NCI-H1417 (cell line): ENCODE measurements at places on chromosomes 4 and X.
A peak's percentile ranks its signal among the peaks of the same experiment; 100 is the strongest.

- no peak for DNase-seq
These were observed 242.7 kb downstream of the BCOR start for GRCh38 chrX:39854772-39855747.

DNA sequence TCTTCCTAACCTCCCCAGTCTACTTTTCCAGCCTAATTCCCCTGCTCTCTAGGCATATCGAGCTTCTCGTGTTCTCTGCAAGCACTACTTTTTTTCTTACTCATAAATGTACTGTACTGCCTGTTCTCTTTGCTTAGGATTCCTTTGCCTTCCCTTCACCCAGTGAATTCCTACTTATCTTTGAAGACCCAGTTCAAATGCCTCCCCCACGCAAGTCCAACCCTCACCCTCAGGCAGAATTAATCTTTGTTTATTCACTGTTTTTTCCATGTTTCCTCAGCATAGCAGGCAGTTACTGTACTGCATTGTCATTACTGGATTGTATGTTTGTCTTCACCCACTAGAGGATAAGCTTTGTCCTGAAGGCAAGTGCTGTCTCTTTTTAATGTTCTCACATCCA lies 287.7 kb downstream of the BMPR1B start:
- peak; percentile 31 for DNase-seq

GRCh38 chrX:130825525-130825924 lies 77.5 kb downstream of the ENOX2 start:
- DNase-seq, result peak; percentile 69

DNA sequence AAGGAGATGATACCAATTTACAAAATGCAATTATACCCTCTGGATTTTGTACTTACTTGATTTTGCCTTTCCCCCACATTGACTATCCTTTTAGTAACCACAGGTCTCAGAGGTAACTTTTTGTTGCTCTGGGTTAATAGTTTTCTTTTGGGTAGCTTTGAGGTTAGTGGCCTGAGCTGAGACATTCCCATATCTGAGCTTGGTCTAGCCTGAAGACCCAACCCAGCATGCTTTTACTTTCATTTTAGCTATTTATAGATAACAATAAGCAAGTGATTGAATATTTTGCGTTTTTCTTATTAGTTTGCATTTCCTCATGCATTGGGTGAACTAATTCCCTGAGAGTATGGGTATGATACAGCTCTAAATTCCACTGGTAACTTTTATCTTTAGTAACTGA lies 11.8 kb downstream of the HTN1 start:
- DNase-seq, result no peak

GRCh38 chr4:169068423-169068822 lies 58.4 kb upstream of the CBR4 start:
- peak; percentile 4 for DNase-seq

DNA sequence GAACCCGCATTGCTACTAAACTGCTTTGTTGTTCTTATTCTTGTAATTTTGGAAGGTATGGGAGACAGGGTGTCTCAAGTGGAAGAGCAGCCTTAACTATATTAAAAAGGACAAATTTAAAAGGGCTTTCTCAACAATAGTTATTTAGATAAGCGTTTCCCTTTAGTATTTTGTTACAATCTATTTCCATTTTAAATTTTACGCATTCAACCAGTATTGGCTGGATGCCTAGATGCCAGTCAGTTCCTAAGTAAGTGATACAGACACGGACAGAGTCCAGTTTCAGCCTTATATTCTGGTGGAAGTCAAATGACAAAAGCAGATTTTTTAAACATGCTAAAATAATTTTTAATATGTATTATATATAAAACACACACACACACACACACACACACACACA lies 28.3 kb downstream of the FAT1 start:
- no peak for DNase-seq

DNA sequence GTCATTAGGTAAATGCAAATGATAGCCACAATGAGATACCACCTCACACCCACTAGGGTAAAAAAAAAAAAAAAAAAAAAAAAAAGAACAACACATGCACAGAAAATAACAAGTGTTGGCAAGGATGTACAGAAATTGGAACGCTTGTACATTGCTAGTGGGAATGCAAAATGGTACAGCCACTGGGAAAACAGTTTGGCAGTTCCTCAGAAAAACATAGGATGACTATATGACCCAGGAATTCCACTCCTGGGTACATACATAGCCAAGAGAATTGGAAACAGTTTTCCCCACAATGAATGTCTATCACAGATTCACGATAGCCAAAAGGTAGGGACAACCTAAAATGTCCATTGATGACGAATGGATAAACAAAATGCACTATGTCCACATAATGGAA lies 161.3 kb upstream of the MAMLD1 start:
- no peak for DNase-seq

- DNase-seq, result no peak
These were observed 401.3 kb upstream of the NDST4 start for GRCh38 chr4:115514675-115515074.

- DNase-seq, result no peak
These were observed 34.6 kb downstream of the CNKSR2 start for GRCh38 chrX:21408788-21409187.

DNA sequence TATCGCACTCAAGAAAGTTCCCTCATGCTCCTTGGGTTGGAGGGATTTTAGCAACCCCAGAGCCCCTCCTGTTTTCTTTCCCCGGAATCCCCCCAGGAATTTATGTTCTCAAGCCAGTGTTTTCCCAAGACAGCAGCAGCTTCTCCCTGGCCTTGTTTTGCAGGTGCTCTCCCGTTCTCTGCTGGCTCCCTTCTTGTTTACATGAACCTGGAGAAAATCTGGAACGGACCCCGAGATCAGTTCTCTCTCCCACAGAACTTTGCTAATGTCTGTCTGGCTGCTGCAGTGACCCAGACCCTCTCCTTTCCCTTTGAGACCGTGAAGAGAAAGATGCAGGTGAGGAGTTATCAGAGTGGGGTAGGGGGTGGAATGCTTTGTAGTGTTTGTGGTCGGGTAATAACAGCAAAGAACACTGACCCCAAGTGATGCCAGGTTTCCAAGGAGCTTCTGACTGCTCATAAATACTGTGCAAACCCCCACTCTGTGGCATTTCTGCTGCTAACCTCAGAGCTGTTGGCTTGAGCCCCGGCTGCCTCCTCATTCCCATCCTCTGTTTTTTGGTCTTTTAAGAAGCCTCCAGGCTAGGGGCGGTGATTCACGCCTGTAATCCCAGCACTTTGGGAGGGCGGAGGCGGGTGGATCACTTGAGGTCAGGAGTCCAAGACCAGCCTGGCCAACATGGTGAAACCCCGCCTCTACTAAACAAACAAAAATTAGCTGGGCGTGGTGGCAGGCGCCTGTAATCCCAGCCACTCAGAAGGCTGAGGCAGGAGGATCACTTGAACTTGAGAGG lies 11.1 kb downstream of the SLC25A43 start:
- peak; percentile 20 for DNase-seq

DNA sequence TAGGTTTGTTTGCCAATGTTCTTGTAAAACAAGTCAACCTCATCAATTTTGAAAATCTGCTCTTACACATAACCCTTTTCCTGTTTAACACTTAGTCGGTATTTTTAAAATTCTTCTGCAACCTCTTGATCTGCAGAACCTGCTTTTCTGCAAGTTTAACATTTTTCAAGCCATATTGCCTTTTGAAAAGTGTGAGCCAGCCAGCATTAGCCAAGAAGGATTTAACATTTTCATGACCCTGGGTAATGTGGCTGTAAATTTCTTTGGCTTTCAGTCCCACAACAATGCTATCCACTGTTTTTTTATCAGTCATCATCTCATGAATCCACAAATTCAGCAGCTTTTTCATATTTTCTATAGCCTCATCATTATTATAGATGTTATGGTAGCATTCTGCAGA lies 956.5 kb downstream of the FAT4 start:
- DNase-seq, result no peak

GRCh38 chr4:129481107-129481506 lies 385.2 kb downstream of the C4orf33 start:
- no peak for DNase-seq

GRCh38 chr4:107900508-107900907 lies 30.8 kb upstream of the CYP2U1 start:
- no peak for DNase-seq

DNA sequence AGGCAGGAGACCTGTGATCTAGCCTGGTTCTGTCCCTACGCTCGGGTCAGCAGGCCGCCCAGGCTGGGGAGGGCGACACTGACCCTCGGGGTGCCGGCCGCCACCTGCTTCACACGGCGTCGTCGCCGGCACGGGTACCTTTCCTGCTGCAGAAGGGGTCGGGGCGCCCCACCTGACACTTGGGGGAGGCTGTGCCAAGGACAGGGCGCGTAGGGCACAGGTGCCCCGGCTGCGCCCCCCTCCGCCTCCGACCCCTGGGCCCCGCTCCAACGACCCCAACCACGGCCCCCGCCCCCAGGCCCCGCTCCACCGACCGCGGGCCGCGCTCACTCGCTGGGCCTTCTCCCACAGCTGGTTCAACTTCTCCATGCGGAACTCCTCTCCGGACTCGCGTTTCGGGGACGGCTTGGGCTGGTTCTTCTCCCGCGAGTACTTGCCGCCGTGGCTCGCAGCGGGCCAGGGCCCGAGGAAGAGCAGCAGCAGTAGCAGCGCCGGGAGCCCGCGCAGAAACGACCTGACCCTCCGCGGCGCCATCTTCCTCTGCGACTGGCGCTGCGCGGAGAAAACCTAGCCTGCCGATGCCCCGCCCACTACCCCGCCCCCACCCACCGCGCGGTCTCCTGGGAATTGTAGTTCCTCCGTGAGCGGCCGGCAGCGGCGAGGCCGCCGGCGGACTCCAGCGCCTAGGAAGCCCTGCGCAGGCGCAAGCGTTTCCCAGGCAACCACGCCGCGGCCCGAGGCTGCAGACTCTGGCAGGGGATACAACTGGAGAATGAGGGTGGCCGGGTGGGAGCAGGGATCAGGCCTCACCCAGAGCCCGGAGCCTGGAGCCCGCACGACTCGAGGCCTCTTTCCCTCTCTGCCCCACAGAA lies at the start of gene LRPAP1:
Gene LRPAP1 (minus strand): TSS at position 544 of the 872 bp plus-strand sequence. CDS start 10 bp downstream, at position 534.
- peak; percentile 92 for DNase-seq

- DNase-seq, result no peak
These were observed 467.7 kb downstream of the NKX6-1 start for GRCh38 chr4:84031401-84031800.

- DNase-seq, result peak; percentile 98
These were observed 561 bp upstream of the ING2 start for GRCh38 chr4:183504064-183504929.

DNA sequence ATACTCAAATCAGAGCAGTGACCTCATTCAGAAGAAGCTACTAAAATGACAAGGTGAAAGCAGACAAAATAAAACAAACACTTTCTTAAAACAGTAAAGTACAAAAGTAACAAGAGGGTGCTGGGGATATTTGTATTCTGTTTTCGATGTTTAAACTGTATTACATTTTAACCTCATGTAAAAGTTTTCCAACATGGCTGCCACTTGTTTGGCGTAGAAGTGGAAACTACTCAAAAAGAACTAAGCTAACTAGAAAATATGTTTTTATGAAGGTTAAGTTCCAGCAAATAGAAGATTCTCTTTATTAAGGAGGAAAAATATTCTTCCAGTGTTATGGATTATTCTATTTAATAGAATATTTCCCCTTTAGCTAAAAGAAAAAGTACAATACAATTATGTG lies 155.0 kb downstream of the FBXW7 start:
- no peak for DNase-seq

GRCh38 chr4:61041527-61041926 lies 158.6 kb upstream of the ADGRL3 start:
- no peak for DNase-seq

- no peak for DNase-seq
These were observed 175.8 kb downstream of the COMMD8 start for GRCh38 chr4:47287735-47288134.

- DNase-seq, result no peak
These were observed 27.7 kb upstream of the GLRB start for GRCh38 chr4:157048248-157048647.

- no peak for DNase-seq
These were observed 45.2 kb downstream of the ADH5 start for GRCh38 chr4:99043346-99043745.

DNA sequence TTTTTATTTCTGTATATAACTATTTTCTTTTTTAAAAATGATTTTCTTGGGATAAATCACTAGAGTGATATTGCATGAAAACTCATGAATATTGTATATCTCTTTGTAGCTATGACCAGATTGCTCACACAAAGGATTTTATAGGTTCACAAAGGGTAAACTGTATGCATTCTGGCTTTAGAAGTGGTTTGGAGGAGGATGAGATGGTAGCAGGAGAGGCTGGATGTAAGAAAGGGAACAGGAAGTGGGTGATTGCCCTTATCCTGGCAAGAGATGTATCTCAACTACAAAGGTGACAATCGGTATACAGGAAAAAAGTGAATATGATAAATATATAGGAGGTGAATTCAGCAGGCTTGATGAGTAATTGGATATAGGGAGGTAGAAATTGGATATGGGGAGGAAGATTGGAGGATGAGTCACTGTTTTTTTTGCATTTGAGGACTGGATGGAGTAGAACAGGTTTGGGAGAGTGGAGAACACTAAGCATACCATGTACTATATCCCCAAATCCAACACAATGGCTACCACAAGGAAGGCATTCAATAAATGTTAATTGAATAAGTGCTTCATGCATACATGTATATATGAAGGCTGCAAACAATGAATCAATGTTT lies 9.9 kb downstream of the FGG start:
- DNase-seq, result no peak

DNA sequence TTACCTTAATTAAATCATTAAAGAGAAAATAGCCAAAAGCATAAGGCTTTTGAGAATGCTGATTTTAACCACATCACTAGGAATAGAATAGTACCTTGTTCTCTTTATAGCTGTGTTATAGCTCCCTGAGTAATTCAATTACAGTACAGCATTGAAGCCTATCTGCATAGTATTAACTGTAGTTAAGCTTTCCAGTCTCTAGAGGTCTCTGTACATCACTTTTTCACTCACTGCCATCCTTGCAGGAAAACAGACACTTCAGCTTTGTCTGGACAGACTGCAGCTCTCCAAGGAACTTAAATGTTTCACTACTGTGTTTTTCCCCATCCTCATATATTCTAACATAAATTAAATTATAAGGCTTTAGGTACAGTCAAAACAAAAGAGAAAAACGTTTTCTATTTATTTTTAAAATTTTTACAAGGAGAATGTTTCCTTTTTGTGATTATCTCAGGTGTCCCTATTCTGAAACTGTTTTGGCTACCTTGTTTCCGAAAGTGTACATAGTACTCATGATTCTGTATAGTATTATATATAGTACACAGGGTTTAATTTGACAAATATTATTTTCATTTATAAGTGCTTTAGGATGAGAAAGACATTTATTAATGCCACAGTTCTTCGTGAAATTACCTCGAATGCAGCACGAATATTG lies 407.9 kb downstream of the PCDH18 start:
- DNase-seq, result peak; percentile 33
